NCI-H748 treated with DMSO at 0.1 percent for 48 hours (cell line): ENCODE measurements at places on chromosomes 2 and 18.
A peak's percentile ranks its signal among the peaks of the same experiment; 100 is the strongest.

DNA sequence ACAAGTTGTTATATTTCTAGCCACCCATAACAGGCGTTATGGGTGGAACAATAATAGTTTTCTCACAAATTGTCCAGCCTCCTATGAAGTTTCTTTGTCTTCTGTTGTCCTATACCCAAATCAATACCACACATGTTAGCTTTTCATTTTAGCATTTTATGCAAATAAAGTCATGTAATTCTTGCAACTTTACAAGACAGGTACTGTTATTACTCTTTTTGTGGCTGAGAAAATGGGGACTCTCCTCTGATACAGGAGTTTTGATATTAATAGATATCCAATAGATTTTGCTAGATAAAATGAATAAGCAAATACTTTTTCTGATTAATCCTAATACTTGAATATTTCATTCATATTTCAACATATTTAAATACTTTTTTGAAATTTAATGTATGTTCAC, 151.0 kb downstream of the PMAIP1 start:
- DNase-seq: no peak

DNA sequence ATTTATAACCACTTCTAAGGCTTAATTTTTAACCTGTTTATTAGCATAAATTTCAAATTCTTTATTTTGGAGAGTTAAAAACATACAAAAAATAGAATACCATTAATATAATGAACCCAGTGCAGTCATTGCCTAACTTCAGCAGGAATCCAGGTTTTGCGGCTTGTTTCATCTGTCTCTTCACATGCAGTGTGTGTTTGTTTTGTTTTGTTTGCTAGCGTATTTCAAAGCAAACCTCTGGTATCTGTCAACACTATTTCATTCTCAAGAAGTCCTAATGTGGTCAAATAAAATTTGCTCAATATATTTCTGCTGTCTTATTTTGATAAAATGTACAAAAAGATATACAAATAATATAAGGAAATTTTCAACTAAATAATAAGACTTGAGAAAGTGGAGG, 328.5 kb downstream of the AGPS start:
- no peak for DNase-seq

DNA sequence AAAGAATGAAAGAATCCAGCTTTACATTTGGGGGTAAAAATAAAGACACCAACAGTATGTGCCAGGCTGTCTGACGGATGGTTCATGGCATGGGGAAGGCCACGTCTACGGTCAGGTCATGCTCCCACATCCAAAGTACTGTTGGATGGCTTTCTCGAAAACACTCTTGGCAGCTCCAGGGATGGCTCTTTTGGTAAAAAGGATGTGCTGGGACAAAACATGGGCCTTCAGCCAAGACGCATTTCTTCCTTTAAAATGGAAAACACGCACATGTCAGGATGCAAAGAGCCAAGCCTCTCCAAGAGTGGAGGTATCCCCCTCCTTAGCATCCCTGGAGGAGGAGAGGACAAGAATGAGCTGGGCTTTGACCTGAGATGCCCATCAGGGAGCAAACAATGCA, 376.5 kb upstream of the KLHL29 start:
- DNase-seq: no peak

- DNase-seq: no peak
Observed at GRCh38 chr2:143584936-143585335, 455.7 kb downstream of the ARHGAP15 start.

DNA sequence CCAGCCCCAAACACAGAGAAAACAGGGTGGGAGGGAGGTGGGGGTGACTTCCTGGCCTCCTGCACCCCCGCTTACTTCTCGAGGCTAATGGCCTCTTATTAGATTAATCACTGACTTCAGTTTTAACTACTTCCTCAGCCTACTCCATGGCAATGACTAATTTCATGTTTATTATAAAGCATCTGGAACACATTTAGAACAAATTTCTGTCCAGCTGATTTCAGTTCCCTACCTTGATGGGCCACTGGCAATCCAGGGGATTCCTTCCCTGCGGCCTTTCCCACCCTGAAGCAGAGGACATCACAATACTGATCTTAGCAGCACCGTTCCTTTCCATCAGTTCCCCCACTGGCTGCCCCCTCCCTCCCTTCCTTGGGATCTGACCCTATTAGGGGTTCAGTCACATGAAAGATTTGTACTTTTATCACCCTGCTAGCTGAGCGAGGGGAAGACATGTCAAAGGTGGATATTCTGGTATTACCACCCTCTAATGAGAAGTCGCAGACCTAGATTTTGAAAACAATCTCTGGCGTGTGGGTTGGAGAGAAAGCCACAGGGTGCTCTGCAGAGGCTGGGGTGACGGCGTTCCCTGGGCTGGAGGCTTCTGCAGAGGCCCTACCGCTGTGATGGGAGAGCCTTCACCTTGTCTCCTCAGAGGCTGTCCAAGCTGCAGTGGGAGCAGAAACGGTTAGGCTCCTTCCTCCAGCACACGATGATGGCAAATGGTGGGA, 67.6 kb downstream of the KIAA2012 start:
- DNase-seq: no peak

DNA sequence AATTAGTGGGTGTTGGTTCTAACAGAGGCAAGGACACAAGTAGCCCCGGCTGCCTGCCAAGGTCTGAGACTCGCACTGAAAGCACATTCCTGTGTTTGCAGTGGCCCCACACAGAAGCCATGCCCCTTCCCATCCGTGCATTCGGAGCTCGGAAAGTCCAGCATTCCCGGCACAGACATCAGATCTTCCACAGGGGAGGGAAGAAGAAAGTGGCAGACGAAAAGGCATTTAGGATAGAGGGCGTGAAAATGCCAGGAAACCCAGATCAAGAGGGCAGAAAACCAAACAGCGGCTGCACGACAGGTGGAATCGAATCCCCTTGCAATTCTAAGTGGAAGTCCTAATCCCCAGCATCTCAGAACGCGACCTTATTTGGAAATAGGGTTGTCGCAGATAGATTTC, 105.5 kb upstream of the ASB18 start:
- DNase-seq: no peak

DNA sequence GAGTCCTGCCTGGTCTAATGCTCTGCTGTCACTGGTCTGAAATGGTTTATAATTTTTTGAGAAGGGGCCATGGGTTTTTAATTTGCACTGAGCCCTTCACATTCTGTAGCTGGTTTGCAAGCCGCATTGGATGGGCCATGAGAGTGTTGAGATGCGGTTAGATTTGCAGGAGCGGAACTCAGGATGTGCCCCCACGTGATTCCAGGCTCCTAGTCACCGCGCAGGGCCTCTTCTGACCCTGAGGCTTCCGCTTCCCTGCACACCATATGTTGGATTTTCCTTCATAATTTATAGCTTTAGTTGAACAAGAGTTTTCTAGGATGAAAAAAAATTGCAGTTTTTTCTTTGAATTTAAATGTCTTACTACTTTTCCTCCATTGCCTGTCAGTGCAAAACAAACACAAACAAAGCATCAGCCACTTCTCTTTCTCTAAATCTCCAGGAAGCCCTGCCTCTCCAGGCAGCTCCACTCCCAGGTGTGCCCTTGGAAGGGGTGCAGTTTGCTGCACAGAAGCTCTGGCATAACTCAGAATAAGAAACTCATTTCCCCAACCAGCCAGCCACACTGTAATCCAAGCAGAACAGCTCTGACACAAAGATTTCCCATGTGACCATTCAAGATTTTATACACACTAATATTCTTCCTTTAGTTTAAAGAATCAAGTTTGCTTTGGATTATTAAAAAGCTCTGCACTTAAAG, 18.4 kb upstream of the TPO start:
- DNase-seq: no peak

DNA sequence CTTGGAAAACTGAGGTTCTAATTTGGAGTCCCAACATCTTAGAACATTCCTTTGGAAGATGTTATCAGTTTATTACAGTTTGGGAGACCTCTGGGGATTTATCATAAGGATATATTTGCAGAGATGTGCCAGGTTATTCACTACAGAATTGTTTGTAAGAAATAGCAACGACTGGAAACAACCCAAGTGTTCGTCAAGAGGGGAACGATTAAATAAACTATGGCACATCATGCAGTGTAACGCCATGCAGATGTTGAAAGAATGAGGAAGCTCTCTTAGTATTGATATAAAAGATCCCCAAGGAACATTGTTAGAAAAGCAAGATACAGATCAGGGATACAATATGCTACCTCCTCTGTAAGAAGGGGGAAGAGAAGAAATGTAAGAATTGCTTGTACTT, 210.6 kb downstream of the TMEM247 start:
- no peak for DNase-seq

- no peak for DNase-seq
Observed at GRCh38 chr2:42339191-42339912, 21.7 kb downstream of the COX7A2L start.

DNA sequence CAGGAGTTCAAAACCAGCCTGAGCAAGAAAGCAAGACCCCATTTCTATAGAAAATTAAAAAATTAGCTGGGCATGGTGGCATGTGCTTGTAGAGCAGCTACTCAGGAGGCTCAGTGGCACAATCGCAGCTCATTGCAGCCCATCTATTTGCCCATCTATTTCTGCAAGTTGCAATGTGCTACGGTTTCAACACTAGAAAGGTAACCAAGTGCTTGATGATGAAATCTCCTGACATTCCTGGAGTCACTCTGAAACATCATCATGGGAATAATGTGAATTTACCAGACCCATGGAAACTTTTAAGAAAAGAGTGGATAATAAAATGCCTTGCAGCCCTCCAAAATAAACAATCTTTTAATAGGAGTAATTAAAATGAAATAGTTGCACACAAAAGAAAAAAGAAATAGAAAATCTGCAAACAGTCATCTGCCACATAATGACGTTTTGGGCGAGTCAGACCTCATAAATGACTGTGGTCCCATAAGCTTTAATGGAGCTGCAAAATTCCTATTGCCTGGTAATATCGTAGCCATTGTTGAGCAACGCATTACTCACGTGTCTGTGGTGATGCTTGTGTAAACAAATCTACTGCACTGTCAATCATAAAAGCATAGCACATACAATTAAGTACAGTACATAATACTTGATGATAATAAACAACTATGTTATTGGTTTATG, 46.6 kb upstream of the AMMECR1L start:
- no peak for DNase-seq

DNA sequence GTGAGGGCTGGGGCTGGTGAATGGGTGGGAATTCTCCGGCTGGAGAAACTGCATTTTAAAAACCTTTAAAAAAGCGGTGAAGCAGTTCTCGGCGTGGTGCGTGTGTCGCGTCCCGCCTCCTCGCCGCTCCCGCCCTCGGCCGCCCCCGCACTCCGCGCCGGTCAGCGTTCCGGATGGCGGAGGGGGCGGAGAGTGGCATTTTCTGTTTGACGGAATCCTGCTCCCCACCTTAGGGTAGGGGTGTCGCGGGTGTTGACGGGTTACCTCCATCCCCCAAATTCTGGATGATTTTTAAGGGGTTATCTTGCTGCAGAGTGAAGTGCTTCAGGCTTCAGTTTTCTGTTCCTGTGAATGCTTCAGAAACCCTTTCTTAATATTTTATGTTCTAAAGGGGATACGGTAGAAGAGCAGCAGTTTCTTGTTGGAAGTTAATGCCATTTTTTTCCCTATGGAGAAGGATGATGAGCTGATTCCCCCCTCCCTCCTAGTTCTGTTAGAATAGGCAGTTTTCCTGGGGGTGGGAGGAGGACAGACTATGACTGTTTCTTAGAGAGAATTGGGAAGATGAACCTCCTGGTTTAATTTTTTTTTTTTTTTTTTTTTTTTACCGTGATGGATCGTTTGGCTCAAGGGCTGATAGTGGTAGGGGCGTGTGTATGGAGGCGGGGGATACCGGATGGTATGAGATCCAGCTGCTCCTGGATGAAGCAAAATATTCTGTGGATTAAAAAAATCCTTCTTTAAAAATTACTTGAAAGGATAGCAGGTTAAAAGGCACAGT, 756 bp downstream of the ABI2 start:
- DNase-seq: peak; percentile 57

DNA sequence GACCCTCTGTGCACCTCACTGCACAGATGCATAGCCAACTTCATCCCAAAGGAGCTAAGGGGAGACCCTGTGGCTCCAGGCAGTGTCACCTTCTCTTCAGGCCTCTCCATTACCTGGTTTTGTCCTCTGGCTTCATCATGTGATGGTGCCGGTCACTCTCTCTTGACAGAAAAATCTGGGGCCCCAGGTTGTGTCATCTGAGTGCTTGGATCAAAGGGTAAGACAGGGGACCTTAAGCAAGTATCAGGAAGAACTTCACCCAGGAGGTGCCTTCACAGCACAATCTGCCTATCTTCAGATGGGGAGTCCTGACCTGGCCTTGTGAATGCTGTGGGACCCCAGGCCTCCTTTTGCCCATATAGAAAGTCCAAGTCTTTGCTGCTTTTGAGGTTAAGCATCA, 104.4 kb downstream of the POLR1A start:
- DNase-seq: no peak

- no peak for DNase-seq
Observed at GRCh38 chr2:59732871-59733566, 820.4 kb downstream of the BCL11A start.

DNA sequence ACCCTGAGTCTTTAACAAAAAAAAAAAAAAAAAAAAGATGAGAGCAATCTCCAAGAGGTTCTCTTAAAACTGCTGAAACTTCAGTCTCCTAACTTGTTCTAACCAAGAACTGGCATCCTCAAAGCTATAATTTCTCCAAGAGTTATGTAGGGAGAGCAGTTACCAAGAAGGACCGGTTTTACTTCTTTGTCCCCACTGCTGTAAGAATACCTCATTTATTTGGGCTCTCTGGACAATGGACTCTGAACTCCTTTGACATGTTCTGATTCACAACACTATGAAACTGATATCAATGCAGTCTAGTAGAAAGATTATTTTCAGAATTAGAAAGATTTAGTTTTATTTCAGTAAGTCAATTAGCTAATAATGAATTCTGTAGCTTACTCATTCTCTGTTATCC, 84.5 kb upstream of the DTNB start:
- no peak for DNase-seq

- DNase-seq: no peak
Observed at GRCh38 chr18:76554547-76555222, 59.6 kb upstream of the ZNF516 start.

GRCh38 chr18:40930211-40930882, 1024.7 kb upstream of the PIK3C3 start:
- DNase-seq: no peak

GRCh38 chr2:172084395-172084644, 987 bp upstream of the DLX1 start:
- DNase-seq: no peak

GRCh38 chr2:88239781-88240180, 69.6 kb downstream of the THNSL2 start:
- no peak for DNase-seq

- DNase-seq: no peak
Observed at GRCh38 chr2:70385966-70386595, 84.2 kb upstream of the FAM136A start.

GRCh38 chr2:53559302-53559966, 208.2 kb upstream of the CHAC2 start:
- no peak for DNase-seq
